ENCODE measurements at places on chromosomes 5 and 9. TPM values are rescaled to one million over a fixed set of nuclear protein-coding genes. Genes with fewer than 3 reads are reported as not detected.

GRCh38 chr9:75988663-75989062 lies 98.2 kb downstream of the PCSK5 start:
- DNase-seq = no peak

DNA sequence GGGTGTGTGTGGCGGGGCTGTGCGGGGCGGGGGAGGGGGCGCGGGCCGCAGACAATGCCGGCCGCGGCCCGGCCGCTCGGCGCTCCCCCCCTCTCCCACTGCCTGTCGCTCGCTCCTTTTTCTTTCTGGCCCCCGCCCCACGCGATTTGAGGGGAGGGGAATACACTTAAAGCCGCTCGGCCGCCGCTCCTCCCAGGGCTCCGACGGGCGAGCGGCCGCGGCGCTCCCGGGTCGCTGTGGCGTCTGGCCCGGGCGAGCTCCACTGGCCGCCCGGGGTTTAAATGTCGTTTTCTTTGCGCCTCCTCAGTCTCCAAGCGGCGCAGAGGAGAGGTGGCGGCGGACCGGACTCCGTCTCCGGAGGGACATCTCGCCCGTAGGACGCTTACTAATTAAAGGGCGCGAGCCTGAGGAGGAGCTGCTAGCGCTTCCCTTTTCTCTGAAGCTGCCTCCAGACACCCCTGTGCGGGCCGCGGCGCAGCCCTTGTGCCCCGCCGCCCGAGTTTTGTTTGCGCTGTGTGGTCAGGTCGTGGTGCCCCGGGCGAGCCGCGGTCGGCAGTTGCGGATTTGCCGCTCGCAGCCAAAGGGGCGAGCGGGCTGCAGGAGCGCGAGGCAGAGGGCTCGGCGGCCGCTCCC lies 1.4 kb downstream of the ZSWIM6 start:
- DNase-seq = peak; percentile 16

DNA sequence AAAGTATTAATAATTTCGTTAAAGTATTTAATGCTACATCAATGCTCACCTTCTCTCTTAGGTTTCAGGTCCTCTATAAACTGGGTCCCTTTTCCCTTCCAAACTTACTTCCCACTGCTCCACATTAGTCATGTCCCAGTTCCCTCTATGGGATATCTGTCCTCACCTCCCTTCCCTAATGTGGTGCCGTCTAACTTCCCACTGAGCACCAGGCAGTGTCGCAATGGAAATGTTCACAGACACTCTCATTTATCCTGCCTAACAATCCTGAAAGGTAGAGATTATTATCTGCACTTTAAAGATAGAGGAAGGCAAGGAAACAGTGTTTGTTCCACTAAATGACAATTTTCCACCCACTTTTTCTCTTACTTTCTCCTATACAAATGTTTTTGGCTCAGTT lies 329.7 kb downstream of the CWC27 start:
- DNase-seq = no peak

GRCh38 chr5:41695920-41696582 lies 174.2 kb downstream of the OXCT1 start:
- no peak for DNase-seq

GRCh38 chr5:143682246-143682905 lies 129.6 kb upstream of the HMHB1 start:
- DNase-seq = no peak

DNA sequence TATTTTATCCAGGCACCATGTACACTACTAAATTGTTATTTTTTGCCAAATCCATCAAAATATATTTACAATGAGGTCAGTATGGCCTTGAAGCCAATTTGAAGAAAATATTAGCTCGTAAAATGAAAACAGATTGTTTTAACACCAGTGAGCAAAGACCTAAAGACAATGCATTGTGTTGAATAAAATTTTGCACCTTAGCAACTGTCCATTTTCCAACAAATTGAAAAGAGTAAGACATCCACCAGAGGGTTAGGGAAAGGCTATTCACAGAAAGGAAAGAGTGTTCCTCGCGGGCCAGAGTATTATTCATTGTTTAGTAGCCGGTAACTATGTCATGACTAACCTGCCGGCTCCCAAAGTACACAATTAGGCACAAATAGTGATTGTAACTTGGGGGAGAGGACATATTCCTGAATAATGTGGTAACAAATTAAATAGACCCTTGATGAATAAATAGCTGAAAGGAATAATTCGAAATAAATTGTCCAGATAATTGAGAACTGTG lies 213.3 kb downstream of the DNAH5 start:
- no peak for DNase-seq

- no peak for DNase-seq
Observed at GRCh38 chr5:14032918-14033317, 88.4 kb upstream of the DNAH5 start.

DNA sequence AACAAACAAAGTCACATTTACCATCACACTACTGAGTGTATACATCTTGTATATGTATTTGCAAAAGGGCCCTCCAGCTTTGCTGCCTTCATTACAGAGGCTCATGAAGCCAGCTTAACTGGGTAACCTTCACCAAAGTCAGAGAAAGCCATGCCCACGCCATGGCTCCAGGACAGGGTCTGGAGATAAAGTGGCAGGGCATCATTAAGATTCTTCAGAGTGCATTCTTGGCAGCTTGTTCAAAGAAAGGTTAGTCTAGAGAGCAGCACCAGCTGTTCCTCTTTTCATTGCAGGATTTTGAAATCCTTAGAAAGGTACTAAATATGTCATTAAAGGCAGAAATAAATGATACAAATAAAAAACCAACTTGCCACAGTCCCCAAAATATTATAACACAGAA lies 333.2 kb downstream of the NDUFS4 start:
- no peak for DNase-seq

DNA sequence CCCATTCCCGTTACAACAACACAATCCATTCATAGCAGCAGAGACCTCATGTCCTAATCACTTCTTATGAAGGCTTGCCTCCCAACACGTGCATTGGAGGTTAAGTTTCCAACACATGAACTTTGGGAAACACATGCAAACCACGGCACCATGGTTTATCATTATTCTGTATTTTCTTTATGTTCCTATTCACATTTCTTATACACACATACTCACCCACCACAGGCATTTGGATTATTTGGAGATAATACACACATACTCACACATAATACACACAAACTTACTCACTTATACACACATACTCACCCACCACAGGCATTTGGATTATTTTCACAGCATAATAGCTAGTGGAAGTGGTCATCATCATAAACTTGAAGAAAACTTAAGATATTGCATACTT lies 75.6 kb downstream of the C7 start:
- no peak for DNase-seq

GRCh38 chr9:116944714-116945534 lies 257.8 kb downstream of the TRIM32 start:
- DNase-seq = no peak

GRCh38 chr5:133106761-133107572 lies 55.2 kb downstream of the HSPA4 start:
- DNase-seq = no peak

DNA sequence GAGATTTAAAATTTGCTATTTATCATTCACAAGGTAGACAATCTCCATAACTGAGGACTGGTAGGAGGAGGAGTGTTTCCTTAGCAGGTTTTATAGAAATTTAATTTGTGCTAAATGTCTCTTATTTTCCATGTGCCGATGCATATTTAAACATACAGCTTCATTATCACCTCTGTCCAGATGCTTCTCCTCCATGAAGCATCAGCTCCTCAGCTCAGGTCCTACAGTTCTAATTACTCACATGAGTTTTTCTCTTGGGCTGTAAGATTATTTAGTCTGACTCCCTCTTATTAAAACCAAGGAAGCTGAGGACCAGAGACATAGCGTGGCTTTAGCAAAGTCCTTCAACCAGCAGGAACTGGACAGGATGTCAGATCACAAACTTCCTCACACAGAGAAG lies 300.2 kb upstream of the PANK3 start:
- no peak for DNase-seq

Gene ZNF622
- total RNA-seq = 45.1 TPM

DNA sequence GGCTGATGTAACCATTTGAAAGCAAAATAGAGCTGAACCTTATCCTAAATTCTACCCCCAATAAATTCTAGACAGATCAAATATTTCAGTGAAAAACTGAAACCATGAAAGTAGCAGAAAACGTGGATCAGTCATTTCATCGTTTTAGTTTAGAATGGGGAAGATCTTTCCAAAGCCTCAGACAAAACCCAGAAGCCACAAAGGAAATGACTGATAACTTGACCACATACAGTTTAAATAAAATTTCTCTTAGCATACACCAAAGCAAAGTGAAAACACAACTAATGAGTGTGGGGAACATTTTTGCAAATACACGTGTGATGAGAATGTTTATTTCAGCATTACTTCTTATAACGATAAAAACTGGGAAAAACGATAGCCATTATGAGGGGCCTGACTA lies 284.8 kb downstream of the ADGRV1 start:
- no peak for DNase-seq

Gene TAF11L10
- not detected for total RNA-seq

Gene SLC34A1
- not detected for total RNA-seq

DNA sequence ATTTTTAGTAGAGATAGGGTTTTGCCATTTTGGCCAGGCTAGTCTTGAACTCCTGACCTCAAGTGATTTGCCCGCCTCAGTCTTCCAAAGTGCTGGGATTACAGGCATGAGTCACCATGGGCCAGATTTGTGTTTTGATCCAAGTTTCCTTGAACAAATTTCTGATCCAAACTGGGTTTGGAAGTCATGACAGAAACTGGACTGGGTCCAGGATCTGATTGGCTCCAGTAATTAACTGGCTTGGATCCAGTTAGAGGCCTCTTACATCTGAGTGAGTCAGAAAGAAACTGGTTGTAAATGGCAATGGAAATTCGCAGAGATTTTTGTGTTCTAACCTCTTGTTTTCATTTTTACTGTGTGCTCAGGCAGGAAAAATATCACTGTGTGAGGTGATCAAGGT lies 141.6 kb downstream of the SLC25A46 start:
- no peak for DNase-seq

DNA sequence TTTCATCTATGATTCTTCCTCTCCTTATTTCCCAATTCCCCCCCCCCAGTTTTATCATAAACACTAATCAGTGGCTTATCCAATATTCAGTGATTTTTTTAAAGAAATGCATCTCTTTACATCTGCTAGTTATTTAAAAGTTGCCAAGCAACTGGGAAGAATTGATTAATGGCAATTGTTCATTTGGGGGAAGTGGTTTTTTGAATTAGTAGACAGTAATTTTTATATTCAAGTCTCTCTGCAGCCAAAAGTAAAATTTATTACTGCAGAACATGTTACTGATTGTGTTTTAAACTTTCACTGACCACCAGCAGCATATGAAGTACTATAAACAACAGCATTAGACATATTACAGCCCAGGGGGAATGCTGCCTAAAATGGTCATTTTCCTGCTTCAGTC lies 308.8 kb upstream of the NREP start:
- no peak for DNase-seq

Gene PCDHGB1
- not detected for total RNA-seq

Gene SPATA31E1
- not detected for total RNA-seq

Gene PHYHD1
- 0.20 TPM for total RNA-seq

Gene CCDC192
- not detected for total RNA-seq

DNA sequence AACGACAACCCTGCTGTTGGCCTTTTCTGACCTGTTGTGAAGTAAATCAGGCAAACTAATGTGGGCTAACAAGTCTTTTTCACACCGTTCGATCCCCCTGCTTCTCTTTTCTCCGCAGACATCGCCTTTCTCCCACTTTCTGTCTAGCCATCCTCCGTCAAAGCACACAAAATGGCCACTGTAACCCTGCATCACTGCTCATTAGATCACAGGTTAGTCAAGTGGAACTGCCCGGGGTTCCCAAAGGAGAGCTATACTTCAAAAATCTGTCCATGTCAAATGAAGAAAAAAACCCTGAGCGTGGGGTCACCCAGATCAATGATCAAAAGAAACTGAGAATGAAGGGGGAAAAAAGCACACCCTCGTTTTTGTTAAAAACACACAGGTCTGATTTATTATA lies 212.1 kb downstream of the ARL15 start:
- no peak for DNase-seq

DNA sequence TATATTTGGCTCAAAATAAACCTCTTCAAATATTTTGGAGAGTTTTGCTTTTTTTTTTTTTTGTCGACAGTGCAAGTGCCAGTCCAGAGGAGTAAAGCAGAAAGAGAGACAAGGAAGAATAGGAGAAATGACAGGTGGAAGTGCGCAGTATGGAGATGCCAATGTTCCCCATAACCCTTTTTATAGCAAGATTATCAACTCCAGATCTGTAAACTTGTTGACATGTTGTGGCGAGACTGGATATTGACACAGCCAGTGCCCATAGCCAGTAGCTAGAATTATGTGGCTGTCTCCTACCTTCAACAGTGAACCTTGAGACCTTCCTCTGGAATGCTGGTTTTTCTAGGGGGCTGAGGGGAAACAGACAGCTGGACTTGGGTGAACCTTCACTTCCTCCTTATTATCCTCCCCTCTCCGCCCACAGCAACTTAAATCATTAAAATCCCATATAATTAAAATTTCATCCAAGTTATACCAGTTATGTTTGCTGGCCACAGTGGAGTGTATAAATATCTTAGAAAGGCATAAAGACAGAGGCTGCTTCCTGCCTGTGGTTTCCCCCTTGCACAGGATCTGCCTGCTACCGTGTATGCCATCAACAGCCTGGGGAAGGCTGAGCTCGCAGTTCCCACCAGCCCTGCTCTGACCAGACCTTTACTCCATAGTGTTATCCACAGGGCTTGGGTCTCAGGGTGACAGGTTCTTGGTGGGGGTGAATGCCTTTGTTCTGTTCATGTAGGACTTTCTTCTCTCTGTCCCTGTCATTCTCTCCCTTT lies 112.3 kb upstream of the ANKH start:
- no peak for DNase-seq

- DNase-seq = no peak
Observed at GRCh38 chr5:172162323-172162986, 25.6 kb downstream of the STK10 start.

Gene TLX3
- not detected for total RNA-seq

DNA sequence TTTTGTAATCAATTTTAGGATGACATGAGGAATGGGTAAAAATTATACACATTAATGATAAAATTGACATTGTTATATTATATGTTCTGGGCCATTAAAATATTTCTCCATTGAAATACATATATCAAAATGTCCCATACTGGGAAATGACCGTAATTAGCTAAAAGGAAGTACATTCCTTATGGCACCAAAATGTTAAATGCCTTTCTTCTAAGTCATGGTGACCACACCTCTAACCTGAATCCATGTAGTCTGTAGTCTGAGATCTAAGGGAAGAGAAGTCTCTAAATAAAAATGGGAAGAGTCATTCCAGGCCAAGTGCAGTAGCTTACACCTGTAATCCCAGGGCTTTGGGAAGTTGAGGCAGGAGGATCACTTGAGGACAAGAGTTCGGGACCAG lies 10.0 kb upstream of the GDA start:
- no peak for DNase-seq

Gene WNT8A
- not detected for total RNA-seq
